ENCODE measurements at places on chromosomes 13 and 19. TPM values are rescaled to one million over a fixed set of nuclear protein-coding genes. Genes with fewer than 3 reads are reported as not detected.
A peak's percentile ranks its signal among the peaks of the same experiment; 100 is the strongest.

- H3K4me3 ChIP-seq = no peak overlapping the region
- peaks cover 13% of the 10 kb centered on the region for H3K4me1 ChIP-seq
- H3K27me3 ChIP-seq = no peaks in the 10 kb centered on the region
- DNase-seq = peak; percentile 51
- H3K36me3 ChIP-seq = no peaks in the 10 kb centered on the region
Observed at GRCh38 chr13:112657850-112658445, 31.9 kb upstream of the ATP11A start.

- no peak for DNase-seq
- H3K4me1 ChIP-seq = no peaks in the 10 kb centered on the region
- H3K4me3 ChIP-seq = no peak overlapping the region
Observed at GRCh38 chr13:83340170-83340569, 542.1 kb downstream of the SLITRK1 start.

GATAD2A gene
- total RNA-seq = 118 TPM

- no peaks in the 10 kb centered on the region for H3K36me3 ChIP-seq
- H3K27me3 ChIP-seq = no peaks in the 10 kb centered on the region
- H3K4me1 ChIP-seq = peaks cover 27% of the 10 kb centered on the region
Observed at GRCh38 chr13:49652355-49653305, 24.3 kb downstream of the ARL11 start.
